ENCODE measurements at places on chromosomes 5 and 9.

DNA sequence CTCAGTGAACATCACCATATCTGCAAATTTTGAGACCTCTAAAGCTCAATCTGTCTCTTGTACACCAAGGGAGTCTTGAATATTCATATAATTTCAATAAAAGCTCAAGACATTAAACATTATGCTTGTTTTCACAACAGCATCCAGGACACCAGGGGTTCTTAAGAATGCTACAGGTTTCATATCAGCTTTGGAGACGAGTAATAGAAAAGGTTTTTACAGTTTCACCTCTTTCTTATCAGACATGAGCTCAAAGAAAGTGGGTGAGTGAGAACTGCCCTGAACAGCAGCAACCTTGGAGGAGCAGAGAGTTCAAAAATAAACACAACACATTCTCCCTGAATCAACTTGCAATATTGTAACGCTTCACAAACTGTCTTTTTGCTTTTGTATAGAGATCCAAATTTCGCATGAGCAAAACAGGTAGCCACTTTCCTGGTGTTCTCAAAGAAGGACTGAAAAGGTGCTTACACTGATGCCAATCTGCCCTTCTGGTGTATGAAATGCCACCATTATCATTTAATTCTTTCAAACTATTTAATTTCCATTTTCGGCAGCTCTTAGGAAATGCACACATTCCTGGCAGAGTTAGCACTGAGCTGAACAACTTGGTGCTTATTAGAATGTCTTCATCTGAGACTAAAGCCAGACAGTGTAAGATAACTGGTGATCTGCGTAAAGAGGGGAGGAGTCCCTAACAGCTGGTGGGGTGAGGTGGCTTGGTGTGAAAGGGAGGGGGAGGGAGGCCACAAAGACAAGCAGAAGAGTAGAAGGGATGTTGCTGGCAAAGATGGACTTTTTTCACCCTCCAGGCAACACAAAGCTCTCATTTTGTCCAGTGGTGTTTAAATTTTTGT, 535.3 kb downstream of the PDE4D start:
- DNase-seq, result no peak

GRCh38 chr5:173781432-173781815, 106.7 kb upstream of the CPEB4 start:
- no peak for DNase-seq

DNA sequence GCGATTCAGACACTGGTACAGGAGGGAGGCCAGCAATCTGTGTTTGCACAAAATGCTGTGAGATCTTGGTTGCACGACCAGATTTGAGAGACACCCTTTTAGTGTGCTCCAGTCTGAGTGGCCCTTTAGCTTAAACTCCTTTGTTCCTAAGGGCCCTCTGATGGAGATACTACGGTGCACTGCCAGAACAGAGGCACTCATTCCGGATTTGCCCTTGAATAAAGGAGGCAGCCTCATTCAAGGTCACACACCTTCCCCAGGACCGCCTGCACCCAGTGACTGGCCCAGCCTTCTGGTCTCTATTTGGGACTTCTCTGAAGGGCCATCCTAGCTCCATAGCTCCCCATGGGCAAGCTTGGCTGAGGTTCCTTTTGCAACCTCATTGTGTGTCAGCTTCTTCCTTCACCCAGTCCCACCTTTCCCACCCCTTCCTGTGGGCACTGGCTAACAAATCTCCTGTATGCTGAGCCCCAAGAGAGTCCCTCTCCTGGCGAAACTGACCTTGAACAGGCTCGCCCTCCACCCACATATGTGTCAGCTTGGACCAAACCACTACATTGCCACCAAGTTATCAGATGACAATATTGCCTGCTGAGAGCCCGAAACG, 191.7 kb downstream of the GABBR2 start:
- no peak for DNase-seq

- DNase-seq, result no peak
Observed at GRCh38 chr5:102090770-102091169, 205.3 kb downstream of the SLCO4C1 start.

DNA sequence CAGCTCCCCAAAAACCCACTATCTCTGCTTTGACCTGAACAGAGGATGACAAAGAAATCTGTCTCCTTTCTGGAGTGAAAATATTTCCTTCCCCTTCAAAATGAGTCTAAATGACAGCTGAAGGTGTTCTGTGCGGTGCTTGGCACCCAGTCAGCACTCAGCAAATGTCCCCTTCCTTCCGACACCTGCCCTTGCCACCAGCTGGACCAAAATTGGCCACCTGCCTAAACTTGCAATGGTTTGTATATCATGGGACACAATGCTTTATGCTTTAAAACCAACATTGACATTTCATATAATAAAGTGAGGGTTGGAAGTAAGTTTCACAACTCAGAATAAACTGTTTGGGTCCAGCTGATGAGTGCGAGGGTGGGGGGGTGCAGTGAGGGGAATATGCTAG, 7.5 kb upstream of the TTC1 start:
- DNase-seq, result no peak

DNA sequence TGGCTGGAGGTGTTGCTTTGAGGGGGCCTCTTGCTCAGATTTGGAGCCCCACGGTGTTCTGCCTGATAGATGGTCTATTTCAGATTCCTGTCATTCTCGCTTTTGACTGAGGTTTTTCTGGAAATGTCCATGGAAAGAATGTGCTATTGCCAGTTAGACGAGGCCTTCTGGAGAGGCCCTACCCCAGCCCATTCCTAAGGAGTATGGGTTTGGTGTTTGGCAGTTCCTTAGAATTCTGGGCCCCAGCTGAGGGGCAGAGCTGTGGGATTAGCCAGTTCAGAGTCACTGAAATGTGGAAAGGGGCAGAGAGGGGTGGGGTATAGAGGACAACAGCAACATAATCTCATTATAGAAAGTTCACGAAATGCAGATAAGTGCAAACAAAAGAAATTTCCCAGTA, 50.5 kb downstream of the GALNT10 start:
- no peak for DNase-seq

- no peak for DNase-seq
Observed at GRCh38 chr9:109242014-109242413, 75.0 kb upstream of the FRRS1L start.

All from activated CD8-positive, alpha-beta memory T cell treated with anti-CD3 and anti-CD28 coated beads for 1 hour (primary cell).